OCI-M1 (cell line): ENCODE measurements at places on chromosomes 11 and 22.

DNA sequence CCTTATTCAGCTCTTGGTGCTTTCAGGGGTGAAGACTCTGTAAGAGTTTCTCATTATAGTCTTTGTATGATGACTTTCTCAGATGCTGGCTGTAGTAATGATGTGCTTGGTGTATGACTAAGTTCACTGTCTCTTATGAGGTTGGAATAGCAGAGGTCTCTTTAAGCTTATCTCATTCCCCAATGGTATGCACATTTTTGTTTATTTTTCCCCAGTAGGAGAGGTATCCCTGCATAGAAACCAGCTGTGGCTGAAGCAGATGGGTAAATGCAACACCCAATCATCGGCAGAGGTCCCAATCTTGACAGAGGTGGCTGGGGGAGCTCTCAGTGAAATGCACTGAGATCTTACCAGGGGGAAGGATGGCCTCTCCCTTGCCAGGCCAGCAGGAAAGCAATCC is 34.6 kb downstream of the BBOX1 start:
- no peak for DNase-seq

DNA sequence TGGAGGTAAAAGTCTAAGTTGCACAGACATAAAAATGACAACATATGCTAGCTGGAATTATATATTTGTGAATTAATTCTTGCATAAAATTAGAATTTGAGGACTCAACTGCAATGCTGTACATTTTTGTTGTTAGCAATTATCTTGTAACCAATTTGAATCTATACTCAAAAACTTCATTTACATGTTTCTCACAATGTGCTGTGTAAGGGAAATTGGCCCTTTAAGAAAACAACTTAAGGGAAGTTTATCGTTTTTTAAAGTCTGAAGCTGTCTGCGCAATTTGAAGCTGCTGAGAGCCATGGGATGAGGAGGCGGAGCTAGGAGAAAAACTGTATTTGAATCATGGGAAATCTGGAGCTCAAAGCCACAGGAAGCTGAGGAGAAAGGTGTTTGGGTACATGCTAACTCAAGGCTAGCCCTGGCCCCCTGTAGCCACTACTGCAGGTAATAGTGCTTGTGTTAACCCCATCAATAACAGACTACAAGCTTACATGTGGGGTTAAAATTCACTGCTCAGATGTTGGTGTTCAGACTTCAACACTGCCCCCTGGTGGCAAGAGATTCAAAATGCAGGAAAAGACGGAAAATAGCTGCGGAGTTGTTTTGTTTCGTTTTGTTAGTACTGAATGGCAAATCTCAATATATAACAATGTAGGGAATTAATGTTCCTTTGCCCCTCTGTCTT is 126.1 kb downstream of the BRD1 start:
- DNase-seq, result peak; percentile 18

DNA sequence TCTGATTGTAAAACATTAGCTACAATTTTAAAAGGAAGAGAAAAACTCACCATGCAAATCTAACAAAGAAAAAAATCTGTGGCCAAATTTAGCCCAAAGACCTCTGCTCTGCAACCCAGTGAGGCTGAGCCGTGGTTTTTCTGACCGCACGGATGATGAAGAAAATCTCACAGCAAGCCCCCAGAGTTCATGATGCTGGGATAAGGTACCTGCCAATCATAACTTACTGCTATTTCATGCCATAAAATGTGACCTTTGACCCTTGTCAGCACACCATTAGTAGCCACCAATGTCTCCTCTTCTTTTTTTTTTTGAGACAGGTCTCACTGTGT is 11.1 kb downstream of the CERK start:
- DNase-seq, result no peak

DNA sequence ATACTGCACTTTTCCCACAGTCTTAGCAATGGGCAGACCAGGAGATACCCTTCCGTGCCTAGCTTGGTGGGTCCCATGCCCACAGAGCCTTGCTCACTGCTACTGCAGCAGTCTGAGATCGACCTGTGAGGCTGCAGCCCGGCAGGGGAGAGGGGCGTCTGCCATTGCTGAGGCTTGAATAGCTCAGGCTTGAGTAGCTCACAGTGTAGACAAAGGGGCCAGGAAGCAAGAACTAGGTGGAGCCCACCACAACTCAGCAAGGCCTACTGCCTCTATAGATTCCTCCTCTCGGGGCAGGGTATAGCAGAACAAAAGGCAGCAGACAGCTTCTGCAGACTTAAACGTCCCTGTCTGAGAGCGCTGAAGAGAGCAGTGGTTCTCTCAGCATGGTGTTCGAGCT is 118.1 kb downstream of the BARX2 start:
- DNase-seq, result no peak

- no peak for DNase-seq
Observed at GRCh38 chr11:111347723-111348115, 31.4 kb downstream of the POU2AF1 start.

DNA sequence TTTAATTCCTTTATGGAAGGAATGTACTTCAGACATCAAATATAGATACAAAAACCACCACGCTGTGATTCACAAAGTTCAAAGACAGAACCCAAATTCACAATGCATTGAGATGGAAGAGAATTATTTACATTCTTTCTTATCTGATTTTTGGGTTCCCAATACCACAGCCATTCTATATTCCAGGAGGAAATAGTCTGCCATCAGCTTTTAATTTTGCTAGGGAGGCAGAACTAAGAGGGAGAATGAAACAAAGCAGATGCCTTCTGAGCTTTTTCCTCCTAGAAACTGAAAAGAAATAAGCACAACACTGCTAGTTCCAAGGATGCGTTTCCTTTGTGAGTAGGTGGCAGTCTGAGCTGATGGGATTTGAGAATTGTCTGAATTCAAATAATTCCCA is 283.0 kb upstream of the NARS2 start:
- DNase-seq, result no peak

- DNase-seq, result no peak
Observed at GRCh38 chr11:61267437-61267841, 26.5 kb downstream of the PGA5 start.

DNA sequence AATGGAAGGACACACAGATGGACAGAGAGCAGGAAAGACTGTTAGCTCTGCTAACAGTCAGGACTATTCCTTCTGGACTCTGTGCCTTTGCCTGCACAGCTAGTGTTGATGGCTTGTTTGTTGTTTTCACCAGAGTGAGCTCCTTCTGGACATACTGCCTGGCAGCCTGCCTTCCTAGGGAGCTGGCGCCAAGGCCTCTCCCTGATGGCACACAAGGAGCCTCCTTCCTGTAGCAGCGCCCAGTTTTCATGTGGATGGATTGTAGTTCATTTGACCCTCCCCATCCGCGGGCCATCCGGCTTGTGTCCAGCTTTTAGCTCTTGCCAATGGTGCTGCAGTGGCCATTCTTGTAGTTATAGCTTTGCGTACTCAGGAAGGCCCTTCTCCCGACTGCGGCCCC is 16.6 kb upstream of the BCR start:
- DNase-seq, result no peak
